ENCODE measurements at places on chromosomes 11 and 22. TPM values are rescaled to one million over a fixed set of nuclear protein-coding genes. Genes with fewer than 3 reads are reported as not detected.

GRCh38 chr22:37418627-37419369 is 8.5 kb downstream of the ELFN2 start:
- ATAC-seq: peak; percentile 89

GRCh38 chr11:103465555-103466140 is 356.4 kb downstream of the DYNC2H1 start:
- no peak for ATAC-seq

GRCh38 chr11:103327721-103328120 is 218.5 kb downstream of the DYNC2H1 start:
- ATAC-seq: no peak

GRCh38 chr11:59403546-59403945 is 22.7 kb downstream of the OR5A2 start:
- no peak for ATAC-seq

DNA sequence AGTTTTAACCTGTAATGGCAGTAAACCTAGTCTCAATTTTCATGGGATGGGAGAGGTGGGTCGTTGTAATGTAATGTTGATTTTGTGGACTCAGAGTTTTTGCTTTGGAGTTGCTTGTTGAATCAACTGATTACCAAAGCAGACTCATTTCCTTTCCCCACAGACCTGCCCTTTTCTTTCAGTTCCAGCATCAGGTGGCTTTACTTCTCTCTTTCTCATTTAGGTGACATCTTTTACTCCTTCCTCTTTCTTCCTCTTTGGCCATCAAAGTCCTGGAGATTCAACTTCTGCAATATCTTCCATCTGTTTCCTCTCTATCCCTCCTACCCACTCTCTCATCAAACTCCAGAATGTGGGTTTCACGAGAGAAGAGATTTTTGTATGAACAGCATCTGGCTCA is 313.9 kb downstream of the TMEM135 start:
- no peak for ATAC-seq

DNA sequence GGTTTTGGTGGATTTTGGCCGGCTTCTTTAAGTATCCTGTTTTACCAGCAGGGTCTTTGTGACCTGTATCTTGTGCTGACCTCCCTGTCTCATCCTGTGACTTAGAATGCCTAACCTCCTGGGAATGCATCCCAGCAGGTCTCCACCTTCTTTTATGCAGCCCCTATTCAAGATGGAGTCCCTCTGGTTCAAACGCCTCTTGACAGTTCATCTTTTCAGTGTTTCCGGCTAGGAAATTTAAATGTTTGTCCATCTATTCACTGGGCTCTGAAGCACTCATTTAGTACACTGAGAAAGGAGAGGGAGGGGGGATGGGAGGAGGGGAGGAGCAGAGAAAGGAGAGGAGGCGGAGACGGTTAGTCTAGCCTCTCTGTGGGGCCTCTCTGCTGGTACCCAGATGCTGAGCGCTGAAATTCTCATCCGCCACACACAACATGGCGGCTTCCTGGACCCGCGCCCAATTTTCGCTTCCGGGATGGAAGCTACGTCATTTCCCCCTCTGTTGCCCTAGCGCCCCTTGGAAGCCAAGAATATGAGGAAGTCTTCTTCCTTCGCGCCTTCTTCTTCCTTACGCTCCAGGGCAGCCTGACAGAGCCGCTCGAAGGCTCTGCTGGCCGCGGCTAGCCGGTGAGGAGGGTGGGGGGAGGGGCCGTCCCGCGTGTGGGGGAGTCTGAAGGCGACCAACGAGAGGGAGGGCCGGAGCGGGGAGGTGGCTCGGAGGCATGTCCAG is 69.0 kb upstream of the SYT13 start:
- peak; percentile 80 for ATAC-seq

DNA sequence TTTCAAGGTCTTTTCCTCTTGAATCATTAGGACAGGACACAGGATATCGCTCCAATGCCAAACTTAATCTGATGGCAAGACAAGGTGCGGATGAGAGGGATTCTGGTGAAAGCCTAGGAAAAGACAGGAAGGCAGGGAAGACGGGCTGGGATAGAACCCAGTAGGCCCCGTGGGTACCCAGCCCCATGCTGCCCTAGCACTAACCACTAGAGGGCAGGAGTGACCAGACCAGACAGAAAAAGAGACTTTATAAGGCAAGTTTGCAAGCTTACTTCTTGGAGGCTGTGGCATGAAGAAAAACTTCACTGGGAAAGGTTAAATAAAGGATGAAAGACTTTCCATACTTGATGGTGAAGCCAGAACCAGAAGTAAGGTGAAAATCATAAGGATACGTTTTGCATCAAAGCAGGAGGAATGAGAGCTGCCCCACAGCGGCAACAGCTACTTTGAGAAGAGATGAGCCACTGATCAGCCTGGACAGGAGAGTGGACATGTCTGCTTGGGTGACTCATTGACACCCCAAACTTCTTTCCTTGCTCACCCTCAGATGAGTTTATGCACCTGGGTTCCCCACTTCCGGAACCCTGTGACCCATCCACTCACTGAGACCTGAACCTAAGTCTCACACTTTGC is 39.8 kb downstream of the SYN3 start:
- ATAC-seq: peak; percentile 68

DNA sequence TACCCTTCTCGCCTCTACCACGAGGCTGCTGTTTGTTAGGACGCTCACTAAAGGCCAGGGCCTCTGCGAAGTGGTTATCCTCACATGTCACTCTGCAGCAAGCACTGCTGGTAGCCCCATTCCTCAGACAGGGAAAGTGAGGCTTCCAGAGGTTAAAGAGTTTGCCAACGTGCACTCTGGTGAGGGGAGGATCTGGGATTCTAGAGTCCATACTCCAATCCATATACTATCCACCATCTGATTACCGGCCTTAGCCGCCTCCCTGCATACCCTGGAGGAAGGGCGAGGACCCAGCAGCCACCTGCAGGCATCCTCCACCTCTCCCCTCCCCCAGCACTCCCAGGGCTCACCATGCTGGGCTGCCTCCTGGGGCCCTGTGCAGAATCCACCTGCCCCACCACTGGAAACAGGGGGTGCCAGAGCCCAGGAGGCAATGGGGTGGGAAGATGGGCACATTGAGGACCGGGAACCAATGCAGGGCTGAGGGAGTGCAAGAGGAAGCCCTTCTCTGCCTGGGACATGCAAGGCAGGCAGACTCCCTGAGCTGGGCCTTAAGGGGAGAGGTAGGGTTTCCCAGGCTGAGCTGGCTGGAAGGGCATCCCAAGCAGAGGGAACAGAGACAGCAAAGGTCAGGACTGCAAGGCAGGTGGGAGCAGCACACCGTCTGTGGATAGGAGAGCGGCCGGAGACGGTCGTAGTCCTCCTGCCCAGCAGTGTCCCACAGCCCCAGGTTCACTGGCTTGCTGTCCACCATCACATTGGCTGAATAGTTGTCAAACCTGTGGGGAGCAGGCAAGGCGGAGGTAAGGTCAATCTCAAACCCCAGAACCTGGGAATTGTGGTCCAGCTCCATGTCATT is 11.7 kb downstream of the RAC2 start:
- ATAC-seq: no peak

Gene RIBC2
- total RNA-seq: 0.64 TPM

Gene CEP126
- total RNA-seq: 1.2 TPM
